Panc1 (cell line): ENCODE measurements at places on chromosomes 5 and 9. TPM values are rescaled to one million over a fixed set of nuclear protein-coding genes. Genes with fewer than 3 reads are reported as not detected.

DNA sequence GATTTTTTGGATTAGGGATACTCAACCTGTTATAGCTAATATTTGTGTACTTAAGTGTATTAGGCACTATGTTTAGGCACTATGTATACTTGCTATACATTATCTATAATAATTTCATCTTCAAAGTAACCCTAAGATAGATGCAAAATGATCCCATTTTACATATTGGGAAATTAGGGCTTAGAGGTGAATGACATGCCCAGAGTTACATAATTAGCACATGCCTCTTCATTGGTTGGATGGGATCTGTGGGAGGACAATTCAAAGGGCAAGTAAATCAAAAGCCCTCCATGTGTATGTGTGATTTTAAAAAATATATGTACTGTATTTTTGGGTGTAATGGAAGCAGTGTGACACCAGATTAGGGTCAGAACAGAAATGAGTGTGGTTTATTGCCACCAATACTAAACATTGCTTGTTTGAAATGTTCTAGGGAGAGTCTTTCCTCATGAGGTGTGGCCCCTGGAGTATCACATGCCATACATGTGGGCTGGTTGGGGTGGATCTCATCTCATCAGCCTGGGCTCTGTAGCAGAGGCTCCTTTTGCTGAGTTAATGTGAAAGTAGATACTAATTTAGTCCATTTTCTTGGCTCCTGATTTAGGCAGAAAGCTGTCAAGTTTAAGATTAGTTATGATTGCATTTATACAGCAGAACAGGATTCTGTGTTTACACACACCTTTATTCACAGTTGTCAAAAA is 5.5 kb downstream of the C9orf85 start:
- H3K27ac ChIP-seq, result no peak overlapping the region
- peaks cover 2% of the 10 kb centered on the region for H3K36me3 ChIP-seq
- H3K27me3 ChIP-seq, result no peaks in the 10 kb centered on the region
- no peak for DNase-seq
- peaks cover 8% of the 10 kb centered on the region for H3K4me1 ChIP-seq

The OR1J1 gene
- not detected for total RNA-seq

GRCh38 chr5:169299663-169300467 is 1.1 kb downstream of the SLIT3 start:
- H3K36me3 ChIP-seq, result no peaks in the 10 kb centered on the region
- peaks cover 21% of the 10 kb centered on the region for H3K4me1 ChIP-seq
- H3K27ac ChIP-seq, result peak overlapping the region; percentile 58; the same call in 1 of the 2 replicates
- H3K27me3 ChIP-seq, result no peaks in the 10 kb centered on the region

GRCh38 chr5:65076251-65076869 is 307.6 kb downstream of the CWC27 start:
- H3K27ac ChIP-seq, result no peak overlapping the region
- DNase-seq, result no peak
- 0 out of 2 replicates have a peak, but pooled peaks cover 3% of the 10 kb centered on the region for H3K27me3 ChIP-seq
- no peaks in the 10 kb centered on the region for H3K36me3 ChIP-seq
- H3K4me1 ChIP-seq, result no peaks in the 10 kb centered on the region

- no peaks in the 10 kb centered on the region for H3K4me1 ChIP-seq
- no peak overlapping the region for H3K4me3 ChIP-seq
- H3K36me3 ChIP-seq, result no peaks in the 10 kb centered on the region
- H3K27ac ChIP-seq, result no peak overlapping the region
- DNase-seq, result no peak
Measured at GRCh38 chr5:82748688-82749460, 328.3 kb downstream of the TMEM167A start.

The IFNA21 gene
- not detected for total RNA-seq
